ENCODE measurements at places on chromosomes 4 and X.

DNA sequence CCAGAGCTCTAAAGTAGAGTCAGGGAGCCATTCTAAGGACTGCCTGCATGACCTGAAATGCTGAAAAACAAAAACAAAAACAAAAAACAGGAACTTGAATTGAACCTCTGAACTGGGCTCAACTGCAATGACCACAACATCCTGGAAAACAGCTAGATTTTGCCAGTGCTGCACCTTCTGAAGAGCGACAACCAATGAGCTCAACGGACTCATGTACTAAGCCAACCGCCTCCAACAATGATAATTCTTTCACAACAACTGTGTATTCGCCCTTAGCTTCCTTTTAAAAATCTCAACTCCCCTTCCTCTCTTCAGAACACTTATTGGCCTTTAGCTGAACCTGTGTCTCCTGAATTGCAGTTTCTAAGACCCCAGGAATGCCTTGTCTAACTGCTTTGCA is 69.8 kb downstream of the HAUS3 start:
- no peak for DNase-seq

- no peak for DNase-seq
These were observed 50.0 kb downstream of the CYTL1 start for GRCh38 chr4:4969298-4969697.

DNA sequence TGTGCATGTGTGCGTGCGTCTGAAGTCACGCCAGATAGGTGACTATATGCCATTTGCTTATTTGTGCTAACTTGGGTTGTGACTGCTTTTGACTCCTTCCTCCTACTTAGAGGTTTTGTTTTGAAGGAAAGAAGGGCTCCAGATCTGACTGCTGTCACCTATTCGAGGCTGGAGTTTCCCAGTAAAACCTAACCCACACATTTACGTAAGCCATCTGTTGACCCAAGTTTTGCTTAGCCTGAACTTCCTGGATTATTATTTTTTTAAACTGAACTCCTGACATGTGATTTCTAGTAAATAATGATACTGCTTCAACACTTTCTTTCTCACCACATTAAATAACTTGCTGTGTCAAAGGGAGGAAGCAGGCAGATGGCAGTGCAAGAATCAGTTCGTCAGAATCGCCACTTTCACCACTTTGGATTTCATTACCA is 41.5 kb downstream of the DTHD1 start:
- no peak for DNase-seq

DNA sequence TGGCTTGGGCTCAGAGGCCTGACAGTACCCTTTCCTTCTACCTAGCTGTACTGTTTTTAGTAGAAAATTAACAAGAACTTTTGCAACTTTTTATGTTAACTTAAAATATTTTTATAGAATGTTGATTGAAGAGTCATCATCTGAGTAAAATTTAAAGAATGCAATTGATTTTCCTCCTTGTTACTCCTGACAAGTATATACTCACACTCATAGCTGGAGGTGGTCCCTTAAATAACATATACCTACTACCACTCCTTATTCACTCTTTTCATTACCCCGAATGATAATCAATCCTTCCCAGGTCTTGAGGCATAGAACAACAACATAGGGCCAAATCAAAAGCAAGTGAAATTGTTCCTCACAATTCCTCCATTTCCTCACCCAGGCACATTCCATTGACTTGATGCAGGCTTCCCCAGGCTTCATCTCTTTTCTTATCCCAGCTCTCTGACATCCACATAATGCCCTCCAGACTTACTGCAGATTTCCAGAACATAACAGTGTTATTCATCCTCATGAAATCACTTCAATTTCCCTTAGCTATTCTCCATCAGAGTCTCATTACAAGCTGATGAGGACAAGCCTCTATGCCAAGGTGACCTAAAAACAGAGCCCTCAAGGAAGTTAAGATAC is 73.2 kb upstream of the ANXA10 start:
- peak; percentile 42 for DNase-seq

DNA sequence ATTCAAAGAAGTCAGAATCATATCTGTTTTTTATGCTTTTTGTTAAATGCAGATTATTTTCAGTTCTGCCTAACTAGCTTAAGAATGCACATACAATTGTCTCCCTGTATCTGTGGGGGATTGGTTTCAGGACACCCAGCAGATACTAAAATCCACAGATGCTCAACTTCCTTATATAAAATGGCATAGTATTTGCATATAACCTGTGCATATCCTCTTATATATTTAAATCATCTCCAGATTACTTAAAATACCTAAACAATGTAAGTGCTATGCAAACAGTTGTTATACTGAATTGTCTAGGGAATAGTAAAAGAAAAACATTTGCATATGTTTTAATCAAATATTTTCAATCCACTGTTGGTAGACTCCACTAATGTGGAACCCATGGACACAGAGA is 279.4 kb downstream of the TMA16 start:
- DNase-seq: no peak

GRCh38 chrX:40644821-40645358 is 2.5 kb downstream of the CXorf38 start:
- DNase-seq: peak; percentile 23

GRCh38 chrX:68666580-68666979 is 19.1 kb downstream of the STARD8 start:
- DNase-seq: no peak

DNA sequence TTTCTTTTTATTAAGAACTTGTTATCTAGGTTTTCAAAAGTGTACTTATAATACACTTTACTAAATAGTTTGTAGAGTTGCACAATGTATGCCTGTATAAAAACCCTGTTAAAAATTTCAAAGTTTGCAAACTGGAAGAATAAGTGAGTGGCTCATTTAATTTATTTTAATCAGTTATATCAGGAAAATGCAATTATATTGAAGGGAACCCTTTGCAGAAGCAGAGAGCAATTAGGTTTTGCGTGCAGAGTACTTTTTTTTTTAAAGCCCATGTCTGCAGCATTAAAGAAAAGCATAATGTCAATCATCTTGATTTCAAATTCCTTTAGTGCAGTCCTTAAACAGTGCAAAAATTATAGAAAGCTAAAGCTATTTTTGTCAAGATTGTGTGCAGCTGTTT is 271.3 kb upstream of the LDB2 start:
- DNase-seq: no peak

- DNase-seq: peak; percentile 1
These were observed 185.0 kb downstream of the CPE start for GRCh38 chr4:165563851-165564250.

- DNase-seq: no peak
These were observed 625.5 kb downstream of the TLL1 start for GRCh38 chr4:166498546-166498945.

DNA sequence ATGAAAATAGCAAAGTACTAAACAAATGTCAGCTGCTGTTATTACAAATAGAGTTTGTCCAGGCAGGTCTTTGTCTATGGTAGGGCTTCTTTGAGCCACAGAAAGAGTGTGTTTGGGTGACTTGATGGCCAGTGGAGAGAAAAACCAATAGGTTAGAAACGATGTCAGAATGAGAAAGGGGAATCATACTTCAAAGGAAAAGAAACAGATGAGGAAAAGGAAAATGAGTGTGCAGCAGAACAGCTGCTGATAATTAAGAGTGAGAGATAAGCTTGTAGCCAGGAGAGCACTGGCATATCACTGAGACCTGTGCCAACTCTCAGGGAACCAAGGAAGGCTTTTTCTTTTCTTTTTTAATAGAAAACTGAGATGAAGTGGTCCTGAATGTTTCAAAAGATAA is 257.2 kb downstream of the ARHGAP24 start:
- DNase-seq: no peak

DNA sequence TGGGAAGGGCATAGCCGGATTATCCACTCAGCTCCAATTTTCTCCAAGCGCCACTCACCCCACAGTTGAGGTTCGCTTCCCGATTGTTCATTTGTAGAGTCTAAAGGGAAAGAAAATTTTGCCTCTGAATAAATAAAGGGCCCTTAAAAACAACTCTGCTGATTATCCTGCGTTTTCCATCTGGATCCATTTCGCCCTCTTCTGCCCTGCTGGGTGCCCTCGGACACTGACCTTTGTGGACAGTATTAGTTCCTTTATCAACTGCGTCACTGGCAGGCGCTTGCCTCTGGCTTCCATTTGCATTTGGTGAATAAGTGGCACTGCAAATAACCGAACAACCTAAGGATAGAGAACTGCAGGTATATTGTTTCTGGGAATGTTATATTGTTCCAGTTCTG is 10.1 kb downstream of the GSX2 start:
- no peak for DNase-seq
